ENCODE measurements at places on chromosomes 11 and 22. TPM values are rescaled to one million over a fixed set of nuclear protein-coding genes. Genes with fewer than 3 reads are reported as not detected.

OR5W2 gene
- not detected for total RNA-seq

DNA sequence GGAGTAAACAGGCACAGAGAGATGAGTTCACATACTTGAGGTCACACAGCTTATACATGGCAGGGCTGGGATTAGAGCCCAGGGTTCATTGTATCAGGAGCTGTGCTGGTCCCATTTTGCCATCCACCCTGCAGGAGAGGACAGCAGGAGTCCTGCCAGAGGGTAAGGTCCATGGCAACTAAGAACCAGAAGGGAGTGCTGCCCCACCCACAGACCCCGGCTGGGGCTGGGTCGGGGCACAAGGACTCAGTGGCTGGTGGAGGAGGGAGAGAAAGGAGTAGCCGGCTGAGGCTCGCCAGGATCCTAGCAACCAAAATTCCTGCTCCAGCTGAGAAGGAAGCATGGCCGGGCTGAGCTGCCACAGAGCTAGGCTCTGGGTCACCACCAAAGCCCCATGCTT lies 25.9 kb upstream of the TP53I11 start:
- DNase-seq = no peak

DNA sequence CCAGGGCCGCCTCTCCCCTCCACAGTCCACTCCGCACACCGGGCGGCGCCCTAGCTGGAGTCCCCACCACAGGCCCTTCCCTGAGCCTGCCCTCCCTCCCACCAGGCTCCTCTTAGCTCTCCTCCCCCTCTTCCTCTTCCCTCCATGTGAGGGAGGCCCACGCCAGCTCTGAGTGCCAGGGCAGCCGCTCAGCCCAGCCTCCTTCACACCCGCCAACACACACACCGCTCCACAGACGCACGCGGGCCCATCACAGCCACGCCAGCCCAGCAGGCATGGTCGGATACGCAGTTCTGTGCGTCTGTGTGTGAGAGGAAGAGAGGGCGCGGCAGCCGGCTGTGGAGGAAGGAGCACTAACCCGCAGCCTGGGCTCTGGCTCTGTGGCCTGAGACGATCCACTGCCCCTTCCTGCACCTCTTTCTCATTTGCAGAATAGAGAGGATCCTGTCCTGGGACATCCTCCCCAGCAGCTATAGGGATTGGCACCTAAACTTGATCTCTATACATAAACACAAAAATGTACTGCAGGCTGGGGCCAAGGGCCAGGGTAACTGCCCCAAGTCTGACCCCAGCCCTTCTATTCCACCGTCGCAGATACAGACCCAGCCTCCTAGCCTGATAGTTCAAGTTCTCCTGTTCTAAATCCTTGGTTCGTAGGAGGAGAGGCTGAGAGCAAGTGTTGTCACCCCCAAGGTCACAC lies 3.5 kb downstream of the CHRM4 start:
- DNase-seq = no peak

- DNase-seq = no peak
Observed at GRCh38 chr22:47793304-47794101, 1031.1 kb downstream of the TBC1D22A start.
